Activated CD4-positive, CD25-positive, alpha-beta regulatory T cell (primary cell): ENCODE measurements at places on chromosomes 12 and 14.

DNA sequence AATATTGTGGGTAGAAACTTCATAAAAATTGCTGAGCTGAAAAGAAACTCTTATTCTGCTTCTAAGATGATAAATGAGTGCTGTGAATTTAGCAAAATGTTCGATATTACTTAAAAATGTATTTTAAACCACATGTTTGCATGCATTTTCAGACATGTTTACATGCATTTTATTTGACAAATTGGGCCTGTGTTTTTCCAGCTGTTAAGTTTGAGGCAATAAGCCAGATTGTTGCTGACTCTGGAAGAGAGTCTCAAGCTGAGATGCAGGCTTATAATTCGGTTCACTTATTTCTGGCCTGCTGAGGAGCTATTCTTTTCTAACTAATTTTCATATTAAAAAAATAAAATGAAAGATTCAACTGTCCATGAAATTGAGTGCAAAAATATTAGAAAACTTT lies 110.1 kb downstream of the SYNE2 start:
- no peak for DNase-seq

DNA sequence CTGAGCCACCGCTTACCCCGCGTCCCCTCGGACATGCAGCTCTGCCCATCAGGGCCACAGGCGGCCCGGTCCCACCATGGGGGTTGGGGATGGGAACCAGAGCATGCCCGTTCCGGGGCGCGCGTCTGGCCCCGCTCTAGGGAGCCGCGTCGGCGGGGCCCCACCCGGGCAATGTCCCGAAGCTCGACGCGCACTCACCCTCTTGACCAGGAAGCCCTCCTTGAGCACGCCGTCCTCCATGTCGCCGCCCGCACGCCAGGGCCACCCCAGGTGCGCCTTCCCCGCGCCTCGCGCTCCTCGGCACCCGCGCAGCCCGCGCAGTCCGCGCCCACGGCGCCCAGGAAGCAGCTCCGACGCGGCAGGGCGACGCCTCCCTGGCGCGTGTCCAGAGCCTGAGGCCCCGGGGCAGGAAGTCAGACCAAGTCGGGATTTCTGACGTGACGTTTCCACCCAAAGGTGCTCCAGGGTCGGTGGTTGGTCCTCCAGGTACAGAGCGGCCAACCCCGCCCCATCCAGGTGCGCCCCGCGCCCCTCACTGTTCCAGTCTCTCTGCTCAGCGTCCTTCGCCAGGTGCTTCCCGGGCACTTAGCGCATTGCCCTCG lies at the start of gene PLEK2:
PLEK2 (minus strand) TSS at position 346 of the 602 bp plus-strand sequence; CDS start at position 240, 106 bp downstream.
- peak; percentile 10 for DNase-seq

DNA sequence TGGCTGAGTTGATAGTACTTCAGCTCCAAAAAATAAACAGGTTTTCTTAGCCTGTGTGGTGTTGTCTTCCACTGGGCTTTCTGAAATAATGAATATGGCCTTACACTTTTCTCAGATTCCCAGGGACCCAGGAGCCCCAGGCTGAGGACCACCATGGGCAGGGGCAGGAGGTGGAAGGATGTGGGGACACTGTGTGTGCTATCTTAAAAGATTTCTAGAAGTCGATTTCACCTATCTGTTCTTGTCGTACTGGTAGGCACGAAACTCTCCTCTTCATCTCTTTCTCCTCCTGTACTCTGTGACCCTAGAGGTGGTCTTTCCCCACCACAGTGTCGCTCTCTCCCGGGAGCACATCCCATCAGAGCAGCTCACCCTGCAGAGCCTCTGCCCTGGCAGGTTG lies 107.7 kb upstream of the FKBP4 start:
- DNase-seq: no peak

DNA sequence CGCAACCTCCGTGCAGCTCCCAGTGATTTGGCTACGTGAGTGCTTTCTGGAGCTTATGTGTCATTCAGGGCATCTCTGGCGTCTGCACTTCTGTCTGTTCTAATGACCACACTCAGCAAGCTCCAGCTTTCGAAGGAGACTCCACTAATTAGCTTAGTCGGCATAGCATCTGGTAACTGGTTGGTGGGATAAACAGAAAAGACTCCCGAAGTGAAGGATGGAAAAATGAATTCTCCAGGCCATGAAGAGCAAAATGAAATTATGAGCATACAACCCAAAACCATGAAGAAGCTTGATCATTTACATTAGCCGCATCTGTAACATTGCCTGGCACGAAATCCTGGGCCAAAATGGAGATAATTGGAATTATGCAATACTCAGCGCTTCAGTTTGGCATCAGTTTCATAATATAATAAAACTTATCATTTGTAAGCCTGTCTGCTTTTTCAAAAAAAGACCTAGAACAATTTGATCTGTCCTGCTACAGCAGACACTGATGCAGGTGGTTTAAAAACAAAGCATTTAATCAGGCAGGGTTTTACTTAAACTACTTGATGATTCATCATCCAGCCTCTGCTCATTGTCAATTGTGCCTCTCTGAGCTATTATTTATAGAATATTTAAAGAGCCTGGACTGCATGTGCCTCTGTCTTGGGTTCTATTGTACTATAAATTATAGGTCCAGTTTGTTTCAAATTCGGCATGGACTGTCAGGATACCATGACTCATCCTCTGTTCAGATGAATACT lies 87.4 kb downstream of the SYT1 start:
- no peak for DNase-seq

DNA sequence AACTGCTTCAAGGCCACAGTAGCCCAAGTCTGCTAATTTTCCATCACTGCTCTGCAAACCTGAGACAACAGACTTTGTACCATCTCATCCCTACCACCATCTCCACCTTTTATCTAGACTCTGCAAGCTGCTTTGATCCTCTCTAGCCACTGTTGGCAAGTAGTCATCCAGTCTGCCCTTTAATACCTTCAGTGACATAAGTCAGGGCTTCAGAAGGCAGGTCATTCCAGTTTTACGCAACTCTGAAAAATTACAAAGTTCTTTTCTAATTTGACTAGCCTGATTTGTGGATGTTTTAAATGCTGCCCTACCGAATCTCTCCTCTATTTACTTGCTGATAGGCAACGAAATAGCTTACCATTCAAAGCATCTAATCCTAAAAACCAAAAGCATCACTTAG lies 2.8 kb downstream of the FERMT2 start:
- DNase-seq: no peak

DNA sequence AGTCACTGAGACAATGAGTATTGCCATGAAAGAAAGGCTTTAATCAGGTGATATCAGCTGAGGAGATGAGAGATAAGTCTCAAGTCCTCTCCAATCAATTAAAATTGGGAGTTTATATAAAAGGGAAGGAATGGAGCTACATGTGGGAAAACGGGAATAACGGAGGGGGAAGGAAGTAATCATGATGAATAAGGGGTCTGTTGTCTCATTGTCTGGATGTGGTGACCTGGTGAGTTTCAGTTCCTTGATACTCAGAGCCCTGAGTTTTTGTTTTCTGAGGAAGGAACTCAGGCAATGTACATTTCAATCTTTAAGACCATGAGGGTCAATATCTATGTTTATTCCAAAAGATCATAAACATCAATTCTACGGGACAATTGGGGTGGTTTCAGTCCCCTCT lies 198.8 kb downstream of the KITLG start:
- no peak for DNase-seq
